ENCODE measurements at places on chromosomes 13 and 19.

DNA sequence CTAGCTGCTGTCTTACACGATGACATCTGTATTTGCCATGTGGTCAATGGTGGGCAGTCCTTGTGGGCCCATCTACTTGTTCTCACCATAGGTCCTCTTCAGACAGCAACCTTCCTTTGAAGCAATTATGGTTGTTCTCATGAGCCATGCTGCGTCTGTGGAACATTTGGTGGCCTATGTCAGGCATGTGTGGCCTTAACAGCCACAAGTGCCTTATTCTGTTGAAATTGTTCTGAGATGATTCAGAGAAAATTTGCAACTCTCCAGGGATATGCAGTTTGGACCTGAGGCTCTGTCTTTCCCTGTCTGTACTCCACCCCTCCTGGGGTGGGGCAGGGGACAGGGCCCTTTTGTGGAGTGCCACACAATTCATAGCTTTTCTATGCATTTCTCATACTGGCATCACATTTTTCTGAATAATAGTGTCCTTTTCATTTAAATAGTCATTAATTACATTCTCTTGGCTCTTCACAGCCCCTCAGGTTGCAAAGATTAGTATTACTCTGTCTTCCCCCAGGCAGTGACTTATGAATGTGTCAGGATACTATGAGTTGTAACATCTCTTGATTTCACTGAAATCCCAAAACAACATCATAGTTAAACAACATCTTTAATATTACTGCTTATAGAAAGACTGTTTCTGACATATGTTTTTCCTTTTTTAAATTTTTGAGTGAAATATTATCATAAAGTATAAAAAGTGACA is 102.1 kb downstream of the ITGBL1 start:
- DNase-seq, result no peak

- no peak for DNase-seq
Observed at GRCh38 chr13:111131611-111132010, 16.5 kb downstream of the ARHGEF7 start.

GRCh38 chr19:19775891-19776205 is 42.9 kb upstream of the ZNF14 start:
- DNase-seq, result no peak

GRCh38 chr19:50780753-50781435 is 9.3 kb upstream of the ACP4 start:
- DNase-seq, result no peak
